ENCODE measurements at places on chromosomes 5 and 9. TPM values are rescaled to one million over a fixed set of nuclear protein-coding genes. Genes with fewer than 3 reads are reported as not detected.
A peak's percentile ranks its signal among the peaks of the same experiment; 100 is the strongest.

DNA sequence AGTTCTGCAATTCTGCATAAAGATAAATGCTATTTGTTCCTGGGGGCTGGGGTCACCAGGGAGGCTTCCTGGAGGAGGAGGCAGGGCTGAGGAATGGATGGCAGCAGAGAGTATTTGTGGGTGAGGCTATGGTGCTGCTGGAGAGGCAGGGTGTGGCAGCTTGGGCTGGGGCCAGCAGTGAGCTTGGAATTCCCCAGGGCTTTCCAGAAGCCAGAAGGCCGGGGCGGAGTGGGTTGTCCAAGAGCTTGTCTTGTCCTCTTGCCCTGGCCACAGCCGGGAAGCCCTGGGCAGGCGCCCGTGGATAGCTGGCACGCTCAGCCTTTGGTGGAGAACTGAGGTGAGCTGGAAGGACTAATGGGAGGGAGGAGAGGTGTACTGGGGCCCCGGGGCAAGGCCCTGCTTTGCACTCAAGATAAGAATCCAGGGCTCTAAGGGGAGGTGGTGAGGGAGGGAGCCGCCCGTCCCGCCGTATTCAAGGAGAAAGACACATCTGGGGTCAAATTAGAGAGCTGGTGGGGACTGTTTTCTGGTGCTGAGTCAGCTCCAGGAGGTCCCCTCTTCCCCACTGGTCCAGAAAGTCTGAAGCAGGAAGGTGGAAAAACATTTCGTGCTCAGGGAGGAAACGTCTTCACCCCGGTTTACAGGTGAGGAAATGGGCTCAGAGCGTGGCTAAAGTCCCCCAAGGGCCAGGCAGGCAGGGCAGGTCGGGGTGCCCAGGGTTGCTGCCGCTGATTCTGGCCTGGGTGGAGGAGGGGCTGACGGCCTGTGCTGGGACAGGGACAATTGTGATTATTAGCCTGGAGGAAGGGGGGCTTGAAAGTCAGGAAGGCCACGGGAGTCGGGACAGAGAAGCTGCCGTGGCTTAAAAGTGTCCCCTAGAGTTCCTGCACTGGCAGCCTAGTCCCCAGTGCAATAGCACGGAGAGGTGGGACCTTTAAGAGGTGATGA, 26.9 kb upstream of the CNOT6 start:
- DNase-seq = peak; percentile 78

GRCh38 chr9:70475211-70475610, 60.8 kb upstream of the KLF9 start:
- no peak for DNase-seq

DNA sequence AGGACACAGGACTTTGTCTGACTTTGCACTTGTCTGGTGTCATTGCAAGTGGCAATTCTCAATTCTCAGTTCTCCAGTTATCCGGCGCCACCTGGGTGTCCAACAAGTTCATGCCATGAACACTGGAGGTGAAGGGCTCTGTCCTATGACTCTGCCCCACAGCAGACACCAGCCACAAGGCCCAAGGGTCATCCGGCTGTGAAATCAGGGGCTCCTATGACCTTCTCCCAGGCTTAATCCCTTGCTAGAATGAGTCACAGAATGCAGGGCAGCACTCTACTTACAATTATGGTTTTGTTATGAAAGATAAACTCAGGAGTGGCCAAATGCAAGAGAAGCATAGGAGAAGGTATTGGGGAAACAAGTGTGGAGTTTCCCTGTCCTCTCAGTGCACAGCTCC, 392.0 kb downstream of the GADD45G start:
- peak; percentile 54 for DNase-seq

DNA sequence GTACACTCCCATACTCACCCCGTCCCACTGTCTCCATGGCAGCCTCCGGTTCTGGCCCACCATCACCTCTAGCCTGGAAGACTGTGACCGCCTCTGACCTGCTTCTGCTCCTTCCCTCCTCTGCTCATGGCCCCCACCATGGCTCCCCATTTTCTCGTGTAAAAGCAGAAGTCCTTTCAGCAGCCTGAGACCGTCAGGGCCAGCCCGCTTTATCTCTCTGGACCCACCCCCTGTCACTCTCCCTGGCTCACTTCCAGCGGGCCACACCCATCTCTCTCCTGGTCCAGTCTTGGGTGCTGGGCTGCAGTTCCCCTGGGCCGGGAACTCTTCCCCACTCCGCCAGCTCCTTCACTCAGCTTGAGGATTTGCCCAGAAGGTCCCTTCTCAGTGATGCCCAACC, 96.0 kb upstream of the RUFY1 start:
- DNase-seq = no peak

DNA sequence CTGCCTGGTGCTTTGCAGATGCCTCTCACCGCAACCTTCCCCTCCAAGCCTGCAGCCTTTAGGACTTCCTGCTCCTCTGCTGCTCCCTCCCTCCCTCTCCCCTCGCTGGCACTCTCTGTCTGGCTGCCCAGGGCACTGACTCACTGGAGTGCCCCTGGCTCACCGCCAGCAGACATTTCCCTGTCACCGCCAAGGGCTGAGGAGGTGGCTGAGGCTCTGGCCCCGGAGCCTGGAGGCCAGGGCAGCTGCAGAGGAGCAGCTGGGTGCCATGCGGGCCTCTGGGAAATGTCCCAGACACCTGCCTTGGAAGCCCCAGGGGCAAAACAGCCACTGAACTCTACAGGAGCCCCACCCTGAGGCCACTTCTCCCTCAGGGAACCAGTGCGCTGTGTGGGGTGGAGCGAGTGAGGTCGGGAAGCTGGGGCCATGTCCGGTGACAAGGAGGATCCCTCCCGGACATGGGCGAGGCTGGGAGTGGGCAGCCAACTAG, 53.4 kb downstream of the TENT4A start:
- peak; percentile 91 for DNase-seq

DNA sequence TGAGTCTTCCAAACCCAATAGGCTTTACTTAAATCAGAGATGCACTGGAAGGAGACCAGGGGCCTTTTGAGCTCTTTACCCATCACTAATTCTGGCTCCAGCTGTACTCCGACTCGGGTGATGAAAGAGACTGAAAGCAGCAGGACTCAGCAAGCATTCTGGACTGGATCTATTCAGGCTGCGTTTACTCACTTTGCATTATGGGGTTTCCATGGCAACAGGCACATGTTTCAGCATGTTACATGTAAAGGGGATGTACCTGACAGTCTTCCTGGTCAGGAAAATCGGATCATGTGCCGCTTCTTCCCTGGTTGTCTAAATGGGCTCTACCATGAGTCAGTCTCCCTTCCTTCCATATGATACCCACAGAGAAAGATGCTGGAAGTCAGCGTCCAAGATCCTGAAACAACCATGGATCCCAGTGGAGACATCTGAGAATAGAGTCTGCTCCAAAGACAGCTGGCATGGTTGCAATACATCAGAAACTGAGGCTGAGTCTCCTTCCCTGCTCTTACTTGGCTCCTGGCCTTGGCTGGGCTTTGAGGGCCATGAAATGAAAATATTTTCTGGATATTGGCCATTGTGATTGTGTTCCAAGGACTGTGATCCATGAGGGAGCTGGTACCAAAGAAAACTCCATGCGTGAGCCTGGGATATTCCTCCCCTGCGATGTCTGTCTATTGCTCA, 102.5 kb upstream of the TNC start:
- no peak for DNase-seq

- no peak for DNase-seq
Observed at GRCh38 chr5:108436696-108437095, 54.8 kb upstream of the FBXL17 start.

GRCh38 chr5:10493884-10494283, 52.2 kb downstream of the ROPN1L start:
- no peak for DNase-seq

CENPK gene
- not detected for total RNA-seq

IL4 gene
- not detected for total RNA-seq

ANKRD55 gene
- total RNA-seq = not detected

ANGPTL2 gene
- total RNA-seq = 11.0 TPM
